Body of pancreas (tissue), 4 donors: ENCODE measurements at places on chromosomes 5 and 9. TPM values are rescaled to one million over a fixed set of nuclear protein-coding genes. Genes with fewer than 3 reads are reported as not detected.

DNA sequence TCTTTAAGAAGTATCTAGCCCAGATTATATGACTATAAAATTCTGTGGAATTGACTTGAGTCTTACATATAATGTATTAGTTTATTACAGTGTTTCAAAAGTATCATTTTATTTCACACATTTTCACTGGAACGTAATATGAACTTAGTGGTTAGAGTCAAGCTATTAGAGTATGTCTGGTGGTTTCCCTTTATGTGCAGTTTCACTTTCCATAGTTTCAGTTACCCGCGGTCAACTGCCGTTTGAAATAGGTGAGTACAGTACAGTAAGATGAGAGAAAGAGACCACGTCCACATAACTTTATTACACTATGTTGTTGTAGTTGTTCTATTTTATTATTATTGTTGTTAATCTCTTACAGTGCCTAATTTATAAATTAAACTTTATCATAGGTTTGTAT, 50.5 kb downstream of the COMMD10 start:
- DNase-seq, result no peak

DNA sequence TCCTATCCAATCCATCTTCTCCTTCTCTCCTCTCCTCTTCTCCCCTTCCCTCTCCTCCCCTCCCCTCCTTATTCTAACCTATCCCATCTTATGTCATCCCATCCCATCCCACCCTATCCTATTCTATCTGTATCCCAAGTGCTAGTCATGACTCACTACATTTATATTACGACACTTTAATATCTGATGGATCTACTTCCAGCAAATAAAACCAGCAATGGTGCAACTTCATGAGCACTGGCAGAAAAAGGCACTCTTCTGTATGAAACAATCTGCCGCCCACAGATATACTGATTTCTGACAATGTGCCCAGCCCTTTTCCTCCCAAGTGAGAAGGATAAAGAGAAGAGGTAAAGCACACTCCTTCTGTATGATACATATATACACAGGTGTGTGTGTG, 86.6 kb upstream of the ANKH start:
- no peak for DNase-seq

DNA sequence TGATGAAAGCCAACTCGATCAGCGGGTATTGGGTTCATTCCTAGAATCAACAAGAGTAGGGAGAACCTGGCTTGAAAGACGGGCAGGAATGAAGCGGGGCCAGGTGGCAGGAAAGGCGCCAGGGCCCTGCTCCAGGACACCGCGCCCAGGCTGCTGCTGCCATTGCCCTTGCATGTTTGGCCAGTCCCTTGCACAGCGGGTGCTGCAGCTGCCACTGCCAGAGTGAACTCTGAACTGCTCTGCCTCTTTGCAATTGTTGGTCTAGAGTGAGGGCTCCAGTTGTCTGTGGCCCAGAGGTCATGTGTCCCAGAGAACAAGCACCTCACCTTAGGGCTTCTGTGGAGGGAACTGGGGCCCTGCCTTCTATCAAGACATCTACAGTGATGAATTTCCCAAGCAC, 24.0 kb upstream of the CARTPT start:
- no peak for DNase-seq

C9 gene
- not detected for total RNA-seq

TEK gene
- total RNA-seq, result 4.6 TPM
